Large intestine (tissue), 12 donors: ENCODE measurements at places on chromosomes 7 and 10.
A peak's percentile ranks its signal among the peaks of the same experiment; 100 is the strongest.

DNA sequence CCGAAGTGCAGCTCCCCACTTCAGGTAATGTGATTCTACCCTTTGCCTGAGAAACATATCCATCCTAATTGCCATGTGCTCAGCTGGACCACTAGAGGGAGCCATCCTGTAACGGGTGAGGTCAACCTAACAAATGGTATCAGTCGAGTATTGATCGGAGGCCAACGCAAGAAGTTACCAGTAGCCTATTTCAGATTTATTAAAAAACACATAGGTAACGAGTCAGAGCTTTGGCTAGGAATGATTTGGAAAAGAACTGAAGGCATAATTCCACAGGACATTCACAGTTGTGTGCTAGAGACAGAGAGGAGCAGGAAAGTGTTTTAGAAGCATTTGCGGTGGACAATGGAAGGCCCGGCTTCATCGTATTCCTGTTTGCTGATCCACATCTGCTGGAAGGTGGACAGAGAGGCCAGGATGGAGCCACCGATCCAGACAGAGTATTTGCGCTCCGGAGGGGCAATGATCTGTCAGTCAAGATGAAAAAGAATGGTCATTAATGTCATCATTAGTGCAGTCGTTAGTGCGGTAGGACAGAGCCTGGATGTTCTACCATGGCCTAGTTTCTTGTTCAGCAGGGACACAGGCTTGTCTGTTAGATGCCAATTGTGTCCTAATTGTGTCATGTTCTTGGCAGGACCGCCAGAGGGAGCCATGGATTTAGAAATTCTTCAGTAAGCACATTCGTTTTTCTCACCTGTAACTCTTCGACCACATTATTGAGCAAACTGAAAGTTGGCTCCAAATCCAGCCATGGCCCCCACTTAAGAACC lies 17.5 kb downstream of the ACTA2 start:
- DNase-seq = peak; percentile 73

GRCh38 chr7:135420786-135421185 lies 89.1 kb downstream of the CNOT4 start:
- no peak for DNase-seq

GRCh38 chr7:70569335-70569819 lies 562.6 kb upstream of the GALNT17 start:
- no peak for DNase-seq

DNA sequence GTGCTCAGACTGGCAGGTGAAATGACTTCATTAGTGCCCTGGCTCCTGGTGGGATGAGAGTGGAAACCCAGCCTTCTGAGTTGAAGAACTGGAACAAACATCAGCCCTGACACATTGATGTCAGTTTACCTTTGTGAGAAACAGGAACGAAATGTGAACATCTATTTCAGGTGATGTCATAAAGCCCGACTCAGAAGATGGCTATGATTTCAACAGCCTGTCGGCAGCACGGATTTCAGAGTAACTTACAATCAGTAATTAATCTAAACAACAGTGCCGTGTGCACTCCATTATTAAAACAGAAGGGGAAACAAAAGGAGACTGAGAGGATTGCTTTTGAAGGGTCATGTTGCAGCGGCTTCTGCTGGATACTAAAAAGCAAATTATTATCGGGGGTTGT lies 243.2 kb downstream of the FRMD4A start:
- no peak for DNase-seq

DNA sequence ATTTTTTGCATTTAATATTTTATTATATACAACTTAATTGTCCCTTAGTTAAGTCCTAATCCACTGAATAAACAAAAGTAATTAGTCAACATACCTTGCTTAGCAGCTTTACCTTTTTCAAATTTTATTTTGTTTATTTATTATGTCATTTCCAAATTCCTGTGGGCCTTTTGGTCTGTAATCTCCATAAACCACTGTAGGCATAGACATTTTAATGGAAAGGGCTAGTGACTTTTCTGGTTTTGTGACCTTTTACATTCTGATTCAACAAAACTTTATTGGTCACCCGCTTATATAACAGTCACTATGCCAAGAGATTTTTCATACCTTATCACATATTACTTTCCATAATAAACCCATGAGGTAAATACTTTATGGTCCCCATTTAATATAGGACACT lies 181.3 kb upstream of the PRPS1L1 start:
- DNase-seq = no peak

GRCh38 chr10:29100505-29100904 lies 188.4 kb upstream of the LYZL1 start:
- DNase-seq = no peak

DNA sequence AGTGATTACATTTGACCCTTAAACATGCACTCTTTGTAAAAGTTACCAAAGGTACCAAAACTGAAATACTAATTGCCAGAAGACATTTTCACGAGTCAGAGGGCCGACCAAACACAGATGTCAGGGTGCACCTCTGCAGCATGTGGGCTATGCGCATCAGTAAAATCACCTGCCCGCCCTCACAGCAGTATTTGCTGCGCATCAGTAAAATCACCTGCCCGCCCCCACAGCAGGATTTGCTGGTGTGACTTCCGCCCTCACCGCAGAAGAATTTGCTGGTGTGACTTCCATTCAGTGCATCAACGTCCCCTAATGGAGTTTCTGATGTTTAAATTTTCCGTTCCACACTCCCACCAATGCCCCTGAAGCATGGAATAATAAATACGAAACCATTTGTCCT lies 202.9 kb downstream of the PTPRN2 start:
- DNase-seq = no peak

DNA sequence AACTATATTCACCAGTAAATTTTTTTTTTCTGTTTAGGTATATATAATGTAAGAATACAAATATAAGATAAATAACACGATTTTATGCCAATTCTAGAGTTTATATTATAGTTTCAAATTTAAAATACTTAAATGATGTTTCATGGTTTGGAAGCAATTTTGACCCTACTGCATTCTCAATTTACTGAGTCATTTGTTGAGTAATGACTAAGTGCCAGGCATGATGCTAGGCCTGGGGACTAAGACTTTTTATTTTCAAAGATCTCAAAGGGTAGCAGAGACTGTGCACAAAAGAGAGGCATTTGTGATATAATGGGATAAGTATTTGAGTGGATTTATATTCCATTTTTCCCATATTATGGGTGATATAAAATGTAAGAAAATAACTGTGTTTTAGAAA lies 78.9 kb upstream of the SMIM30 start:
- DNase-seq = no peak
